ENCODE measurements at places on chromosomes 13 and 19.

- DNase-seq, result no peak
Measured at GRCh38 chr19:48443731-48444128, 2.1 kb upstream of the GRWD1 start.

- no peak for DNase-seq
Measured at GRCh38 chr13:26041444-26041843, 10.4 kb downstream of the SHISA2 start.

DNA sequence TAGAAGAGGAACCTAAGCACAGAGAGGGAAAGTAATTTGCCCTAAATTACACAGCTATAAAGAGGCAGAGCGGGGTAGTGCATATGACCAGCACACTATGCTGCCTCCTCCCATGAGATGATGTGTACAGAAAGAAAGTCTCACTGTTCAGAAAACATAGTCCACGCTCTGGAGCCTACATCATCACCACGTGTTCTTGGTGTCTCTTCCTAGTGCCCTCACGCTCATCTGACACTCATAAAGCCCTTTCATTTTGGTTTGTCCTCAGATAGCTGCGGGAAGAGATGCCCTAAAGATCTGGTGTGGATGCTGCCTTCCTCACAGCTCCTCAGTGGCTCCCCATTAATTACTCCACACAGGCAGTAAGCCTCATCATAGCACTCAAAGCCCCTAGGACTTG, 27.4 kb upstream of the SIAH3 start:
- no peak for DNase-seq

DNA sequence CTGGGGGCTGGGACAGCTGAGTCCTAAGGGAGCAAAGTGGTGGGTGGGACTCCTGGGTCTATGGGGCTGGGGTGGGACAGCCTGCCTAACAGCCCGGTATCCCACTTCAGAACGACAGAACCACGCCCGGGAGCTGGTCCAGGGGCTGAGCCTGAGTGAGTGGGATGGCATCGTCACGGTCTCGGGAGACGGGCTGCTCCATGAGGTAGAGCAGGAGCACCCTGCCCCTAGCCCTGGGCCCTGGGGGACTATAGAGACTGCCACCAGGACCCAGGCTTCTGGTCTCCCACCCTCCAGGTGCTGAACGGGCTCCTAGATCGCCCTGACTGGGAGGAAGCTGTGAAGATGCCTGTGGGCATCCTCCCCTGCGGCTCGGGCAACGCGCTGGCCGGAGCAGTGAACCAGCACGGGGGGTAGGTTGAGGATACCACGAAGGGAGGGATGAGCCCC, 8.6 kb downstream of the SPHK2 start:
- no peak for DNase-seq

DNA sequence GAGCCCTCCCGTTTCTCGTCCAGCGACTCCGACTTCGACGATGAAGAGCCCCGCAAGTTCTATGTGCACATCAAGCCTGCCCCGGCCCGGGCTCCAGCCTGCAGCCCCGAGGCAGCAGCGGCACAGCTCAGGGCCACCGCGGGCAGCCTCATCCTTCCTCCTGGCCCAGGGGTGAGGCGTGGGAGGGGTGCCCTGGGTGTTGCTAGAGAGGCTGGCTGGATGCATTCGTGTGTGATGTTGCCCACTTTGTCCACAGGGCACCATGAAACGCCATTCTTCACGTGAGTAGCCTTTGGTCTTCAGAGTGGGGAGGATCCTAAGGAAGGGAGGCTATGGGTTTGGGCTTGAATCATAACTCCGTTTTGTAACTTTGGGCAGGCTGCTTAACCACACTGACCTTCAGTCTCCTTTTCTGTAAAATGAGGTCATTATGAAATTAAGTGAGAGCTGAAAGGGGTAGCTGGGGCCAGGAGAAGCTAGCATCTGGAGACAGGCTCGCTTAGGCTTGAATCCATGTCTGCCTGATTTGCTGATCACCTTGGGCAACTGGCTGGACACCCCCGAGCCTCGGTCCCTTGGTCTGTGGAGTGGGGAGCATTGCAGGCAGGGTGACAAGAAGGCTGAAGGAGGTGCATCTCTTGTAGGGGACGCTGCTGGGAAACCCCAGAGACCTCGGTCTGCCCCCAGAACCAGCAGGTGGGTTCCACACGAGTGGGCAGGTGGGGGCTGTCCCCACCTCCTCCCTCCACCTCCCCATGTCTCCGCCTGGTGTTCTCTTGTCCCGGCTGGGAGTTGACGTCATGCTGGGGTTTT, 18.7 kb upstream of the B3GNT3 start:
- DNase-seq, result no peak

DNA sequence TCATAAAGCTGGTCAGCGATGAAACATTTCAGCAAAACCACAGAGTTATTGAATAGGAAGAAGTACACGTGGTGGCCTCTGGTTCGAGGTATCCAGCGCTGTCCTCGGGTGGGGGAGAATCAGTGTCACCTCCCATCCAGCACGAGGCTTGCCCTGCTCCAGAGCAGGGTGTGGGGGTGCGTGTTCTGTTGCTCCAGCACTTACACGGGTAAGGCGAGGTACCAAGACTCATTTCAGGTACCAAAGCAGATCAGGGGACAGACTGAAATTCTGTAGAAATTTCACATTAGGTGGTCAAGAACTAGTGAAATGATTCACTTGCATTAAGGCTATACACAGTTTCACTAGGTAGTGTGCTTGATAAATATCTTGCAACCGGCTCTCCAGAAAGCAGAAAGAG, 164.2 kb upstream of the SOX1 start:
- no peak for DNase-seq

DNA sequence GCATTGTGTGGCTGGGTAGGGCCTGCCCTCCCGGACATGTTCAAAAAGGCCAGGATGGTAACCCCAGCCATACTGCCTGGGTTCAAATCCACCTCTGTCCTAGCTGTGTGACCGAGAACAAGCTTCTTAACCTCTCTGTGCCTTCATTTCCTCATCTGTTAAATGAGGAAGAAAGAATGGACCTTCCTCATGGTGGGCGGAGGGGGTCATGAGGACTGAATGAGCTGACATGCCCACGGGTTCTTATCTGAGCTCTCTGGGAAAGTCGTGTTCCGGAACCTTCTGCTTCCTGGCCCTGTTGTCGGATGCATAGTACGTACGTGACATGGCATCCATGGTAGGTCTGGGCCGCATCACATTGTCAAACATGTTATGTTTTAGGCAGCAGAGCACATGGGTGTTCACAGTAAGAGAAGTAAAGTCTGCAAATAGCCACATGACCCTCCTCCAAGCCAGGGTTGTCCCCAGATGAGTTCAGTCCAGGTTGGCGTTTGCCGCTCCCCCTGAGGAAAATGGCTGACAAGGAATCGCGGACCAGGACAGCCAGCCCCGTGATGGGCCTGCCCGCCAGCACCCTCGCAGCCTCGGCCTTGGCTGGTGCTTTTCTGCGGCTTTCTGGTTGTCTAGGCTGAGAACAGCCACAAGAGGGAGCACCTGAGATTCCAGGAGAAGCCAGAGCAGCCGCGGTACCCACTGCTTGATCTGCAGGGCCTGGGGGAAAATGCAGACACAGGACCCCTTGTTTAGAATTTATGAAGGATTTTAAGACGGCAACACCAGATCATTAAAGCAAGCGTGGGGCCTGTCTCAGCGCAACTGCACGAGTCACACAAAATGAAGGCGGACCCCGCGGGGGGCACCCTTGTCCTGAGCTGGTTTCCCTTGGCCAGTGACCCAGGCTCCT, 2.4 kb upstream of the NTN5 start:
- peak; percentile 83 for DNase-seq

GRCh38 chr13:77872995-77873394, 45.6 kb downstream of the EDNRB start:
- no peak for DNase-seq

- no peak for DNase-seq
Measured at GRCh38 chr13:53953183-53953582, 924.6 kb downstream of the OLFM4 start.

GRCh38 chr13:28716511-28716910, 2.3 kb downstream of the SLC46A3 start:
- DNase-seq, result no peak

DNA sequence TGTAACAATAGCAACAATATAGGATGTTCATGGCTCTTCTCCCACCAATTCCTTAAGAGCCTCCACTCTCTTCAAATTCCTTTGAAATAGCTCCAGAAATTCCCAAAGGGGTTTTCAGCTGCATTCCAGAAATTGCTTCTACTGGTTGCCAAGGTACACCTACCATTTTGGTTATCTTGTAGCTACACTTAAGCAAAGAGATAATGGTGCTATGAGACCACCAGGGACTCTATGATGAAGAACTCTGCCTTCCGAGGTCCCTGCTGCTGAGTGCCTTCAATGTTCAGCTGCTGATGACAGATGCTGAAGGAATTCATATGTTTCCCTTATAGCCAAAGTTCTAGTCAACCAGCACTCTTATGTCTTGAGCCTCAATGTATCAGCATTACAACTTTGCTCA, 78.4 kb downstream of the POU4F1 start:
- no peak for DNase-seq
